Endothelial cell (in vitro differentiated cells): ENCODE measurements at places on chromosomes 7 and 10.

GRCh38 chr7:77217474-77218185 lies 18.0 kb upstream of the FGL2 start:
- DNase-seq, result no peak

- no peak for DNase-seq
Measured at GRCh38 chr10:47040681-47041080, 129.5 kb downstream of the PTPN20 start.

DNA sequence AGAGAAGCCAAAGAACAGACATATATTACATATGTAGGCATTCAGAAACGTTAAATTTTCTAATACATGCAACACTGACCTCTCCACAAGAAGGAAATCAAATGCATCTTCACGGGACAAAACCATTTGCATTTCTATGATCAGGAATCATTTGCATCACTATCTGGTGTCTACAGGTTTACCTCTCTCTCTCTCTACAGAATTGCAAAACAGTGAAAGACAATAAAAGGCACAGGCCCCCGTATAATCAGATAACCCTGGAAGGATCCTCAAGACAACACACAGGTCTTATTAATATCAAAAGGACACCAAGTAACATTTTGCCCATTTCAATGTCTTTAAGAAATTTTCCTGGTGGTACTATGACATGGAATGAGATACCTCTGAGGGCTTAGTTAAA lies 306.3 kb downstream of the GPAM start:
- DNase-seq, result no peak

DNA sequence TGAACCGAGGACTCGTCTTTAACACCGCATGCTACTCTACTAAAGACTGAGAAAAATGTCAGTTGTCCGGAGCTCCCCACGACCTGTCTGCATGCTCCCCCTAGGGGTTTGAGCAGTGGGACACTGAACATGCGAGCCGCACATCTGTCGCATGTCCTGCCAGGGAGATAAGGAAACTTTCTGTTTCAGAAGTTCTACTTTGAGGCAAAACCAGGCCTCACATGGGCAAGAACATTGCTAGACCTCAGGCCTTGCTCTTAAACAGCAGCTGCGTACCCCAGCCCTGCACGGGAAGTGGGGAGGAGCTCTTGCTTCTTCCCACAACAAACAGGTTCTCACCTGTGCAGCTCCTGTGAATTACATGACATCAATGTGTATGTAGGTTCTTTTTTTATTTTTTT lies 30.3 kb upstream of the HERPUD2 start:
- no peak for DNase-seq

GRCh38 chr10:47330804-47331203 lies 8.6 kb downstream of the GDF2 start:
- DNase-seq, result no peak

- DNase-seq, result no peak
Measured at GRCh38 chr10:51832652-51833383, 133.4 kb upstream of the CSTF2T start.

- DNase-seq, result peak; percentile 67
Measured at GRCh38 chr7:154409703-154410311, 357.6 kb downstream of the DPP6 start.

DNA sequence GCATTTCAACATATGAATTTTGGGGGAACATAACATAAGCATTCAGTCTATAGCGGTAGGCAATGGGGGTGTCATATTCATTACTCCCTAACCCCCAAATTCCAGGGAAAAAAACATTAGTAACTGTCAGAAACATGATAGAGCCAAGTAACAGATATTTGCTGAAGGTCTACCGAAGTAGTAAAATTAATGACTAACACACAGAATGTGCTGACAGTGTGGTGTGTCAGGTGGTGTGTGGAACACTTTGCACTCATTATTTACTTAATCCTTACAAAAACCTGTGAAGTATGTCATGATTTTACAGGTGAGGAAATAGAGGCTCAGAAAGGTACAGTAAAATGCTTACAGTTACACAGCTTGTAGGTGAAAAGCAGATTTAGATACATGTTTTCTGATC lies 85.4 kb upstream of the RHOBTB1 start:
- DNase-seq, result no peak

DNA sequence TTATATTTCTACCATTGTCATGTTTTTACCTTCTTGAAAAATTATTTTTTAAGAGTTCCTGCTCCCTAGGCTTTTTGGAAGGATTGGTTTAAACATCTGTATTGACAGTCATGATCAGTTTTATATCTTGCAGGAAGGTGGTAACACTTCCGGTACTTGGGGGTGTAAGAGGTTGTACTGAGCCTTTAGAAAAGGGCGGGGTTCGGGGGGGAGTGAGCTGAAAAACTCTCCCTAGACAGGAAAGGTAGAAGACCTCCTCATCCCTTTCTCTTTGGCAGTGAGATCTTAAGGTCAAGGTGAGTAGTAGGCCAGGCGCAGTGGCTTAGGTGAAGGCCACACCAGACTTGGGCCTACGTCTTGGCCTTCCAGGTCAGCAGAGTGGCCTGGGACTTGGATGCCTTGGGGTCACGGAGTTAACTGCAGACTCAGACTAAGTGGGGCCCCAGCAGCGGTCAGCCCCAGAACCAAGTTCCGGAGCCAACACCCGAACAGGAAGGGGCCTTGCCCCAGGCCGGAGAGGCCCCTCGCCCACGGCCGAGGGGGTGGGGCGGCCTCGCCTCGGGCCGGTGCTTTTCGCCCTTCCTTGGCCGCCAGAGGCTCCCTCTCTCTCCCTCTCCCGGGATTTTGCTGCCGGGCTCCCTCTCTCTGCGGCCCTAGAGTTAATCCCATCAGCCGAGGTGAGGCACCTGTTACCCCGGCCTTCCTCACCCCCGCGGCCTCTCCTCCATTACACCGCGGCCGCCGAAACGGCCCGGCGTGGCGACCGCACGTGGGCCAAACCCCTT lies at the start of gene PPP1R9A:
Gene PPP1R9A (plus strand): TSS at position 569 of the 785 bp plus-strand sequence. CDS start 2,520 bp downstream, outside the sequence.
- DNase-seq, result no peak

GRCh38 chr7:102925976-102926782 lies 13.4 kb downstream of the LRRC17 start:
- no peak for DNase-seq

DNA sequence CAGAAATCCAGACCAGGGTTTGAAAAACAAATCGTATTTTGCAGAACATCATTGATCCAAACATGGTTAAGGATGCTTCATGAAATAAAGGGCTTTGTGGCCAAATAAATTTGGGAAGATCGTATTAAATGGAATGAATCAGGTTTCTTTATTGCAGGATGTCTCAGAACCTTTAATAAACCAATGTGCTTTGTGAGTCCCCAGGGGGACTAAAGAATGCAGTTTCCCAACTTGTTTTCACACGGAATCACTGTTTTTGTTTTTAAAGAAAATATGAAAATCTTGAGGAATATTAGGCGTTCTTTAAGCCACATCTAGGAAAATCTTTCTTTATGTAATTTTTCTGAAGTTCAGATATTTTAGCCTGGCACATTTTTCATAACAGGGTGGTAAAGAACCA lies 16.8 kb upstream of the CCDC172 start:
- no peak for DNase-seq

DNA sequence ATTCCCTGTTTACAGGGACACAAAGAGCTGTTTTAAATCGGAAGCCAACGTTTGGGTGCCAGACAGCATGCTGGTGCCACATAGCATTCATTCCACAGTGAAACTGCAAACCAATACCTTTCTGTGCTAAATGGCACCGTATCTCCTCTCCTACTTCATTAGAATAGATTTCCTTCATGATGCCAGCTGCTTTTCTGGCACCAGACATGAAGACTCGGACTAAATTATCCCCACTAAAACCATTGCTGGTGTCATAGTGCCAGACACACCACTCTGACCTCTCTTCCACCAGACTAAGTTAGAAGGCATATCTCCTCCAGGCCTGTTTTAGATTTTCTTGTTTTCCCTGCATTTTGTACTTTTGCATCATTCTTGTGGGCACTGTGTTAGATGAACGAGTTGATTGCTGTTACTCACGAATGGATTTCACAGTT lies 155.1 kb downstream of the ETV1 start:
- DNase-seq, result no peak

- DNase-seq, result no peak
Measured at GRCh38 chr7:124912972-124913371, 16.7 kb downstream of the POT1 start.

DNA sequence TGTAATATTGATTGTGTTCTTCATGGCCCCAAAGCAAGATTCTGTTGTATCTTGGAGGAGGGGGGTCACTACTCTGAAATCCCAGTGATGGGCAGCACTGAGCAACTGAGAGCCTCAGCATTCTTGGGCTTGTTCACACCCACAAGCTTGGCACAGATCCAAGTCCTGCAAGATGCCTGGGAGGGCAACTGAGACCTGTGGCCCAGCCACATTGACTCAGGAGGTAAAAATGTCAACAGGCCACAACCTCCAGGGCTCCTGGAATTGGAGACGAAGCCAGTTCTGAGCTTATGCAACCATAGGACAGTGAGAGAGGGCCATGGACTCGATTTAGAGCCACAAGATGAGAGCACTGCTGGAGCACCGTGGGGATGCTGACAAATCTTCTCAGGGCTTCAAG lies 3.1 kb upstream of the DOCK1 start:
- DNase-seq, result no peak

- DNase-seq, result peak; percentile 11
Measured at GRCh38 chr7:92633211-92633906, 43.2 kb upstream of the FAM133B start.

GRCh38 chr10:15879663-15880062 lies 19.4 kb upstream of the MINDY3 start:
- DNase-seq, result no peak

DNA sequence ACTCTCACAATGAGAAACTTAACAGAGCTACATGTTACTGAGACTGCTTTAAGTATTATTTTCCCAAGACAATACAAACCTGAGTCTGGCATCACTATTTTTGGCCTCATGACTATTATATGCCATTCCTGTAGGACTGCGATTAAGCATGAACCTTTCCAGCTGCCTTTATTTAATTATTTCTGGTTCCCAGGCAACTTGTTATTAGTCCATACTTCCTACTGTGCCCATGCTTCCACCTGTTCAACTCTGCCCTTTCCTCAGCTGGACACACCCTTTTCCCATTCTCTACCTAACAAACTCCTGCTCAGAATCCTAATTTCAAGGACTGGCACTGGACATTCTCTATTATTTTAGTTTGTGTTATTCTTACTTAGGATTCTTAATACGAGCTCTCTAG lies 8.1 kb upstream of the CROT start:
- DNase-seq, result no peak

- no peak for DNase-seq
Measured at GRCh38 chr7:96143495-96144259, 178.2 kb downstream of the SLC25A13 start.

- no peak for DNase-seq
Measured at GRCh38 chr7:82053453-82054032, 283.7 kb upstream of the HGF start.

DNA sequence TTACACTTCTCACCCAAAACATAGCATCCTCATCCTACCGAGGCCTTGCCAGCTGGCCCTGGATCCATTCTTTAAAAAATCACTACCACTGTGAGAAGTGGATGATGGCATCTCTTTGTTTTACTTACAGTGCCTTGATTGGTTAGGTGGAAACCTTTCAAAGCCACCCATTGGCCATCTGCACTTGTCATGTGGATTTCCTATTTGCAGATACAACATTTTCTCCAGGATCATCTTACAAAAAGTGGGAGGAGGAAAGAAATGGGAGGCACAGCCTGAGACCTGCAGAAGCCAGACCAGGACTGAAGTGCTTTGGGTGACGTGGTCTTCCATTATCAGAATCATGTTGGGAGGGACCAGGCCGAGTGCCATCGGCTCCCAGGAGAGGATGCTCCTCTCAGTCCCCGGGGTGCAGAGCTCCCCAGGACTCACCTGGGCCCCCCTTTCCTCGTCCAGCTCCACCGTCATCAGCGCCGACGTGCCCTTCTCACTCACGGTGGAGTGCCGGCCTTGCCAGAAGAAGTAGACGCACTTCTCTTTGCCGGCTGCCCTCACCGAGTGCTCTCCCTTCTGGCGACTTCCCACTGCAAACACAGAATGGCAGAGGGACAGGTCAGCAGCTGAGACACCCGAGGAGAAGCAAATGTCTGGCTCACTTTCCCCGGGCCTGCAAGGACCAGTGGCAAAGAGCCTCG lies 161.2 kb downstream of the SVIL start:
- DNase-seq, result no peak
